ENCODE measurements at places on chromosomes 3 and 15.

DNA sequence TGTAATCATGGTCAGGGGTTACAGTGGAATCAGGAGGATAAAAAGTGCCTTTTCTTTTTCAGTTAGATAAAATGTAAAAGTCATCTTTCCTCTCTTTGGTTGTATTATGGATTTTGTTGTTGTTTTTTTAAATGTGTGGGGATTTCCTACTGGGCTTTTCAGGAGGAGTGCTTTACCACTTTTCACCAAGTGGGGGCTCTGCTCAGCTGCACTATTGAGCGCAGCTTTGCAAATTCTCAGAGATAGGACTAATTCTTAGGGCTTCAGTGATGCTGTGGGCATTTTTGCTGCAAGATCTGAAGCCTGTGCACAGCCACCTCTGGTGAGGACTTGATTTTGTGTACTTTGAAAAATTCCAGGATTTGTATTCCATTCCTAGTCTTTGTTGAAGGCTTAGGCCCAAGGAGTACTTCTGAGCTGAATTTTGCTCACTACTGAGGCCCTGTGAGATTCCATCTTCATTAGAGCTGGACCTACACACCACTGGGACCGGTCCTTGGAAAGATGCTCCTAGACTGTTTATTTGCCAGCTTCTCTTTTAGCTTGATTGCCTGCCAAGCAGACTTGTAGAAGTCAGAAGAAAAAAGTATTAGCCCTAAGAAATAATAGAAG, 7.5 kb downstream of the GNB5 start:
- DNase-seq, result peak; percentile 46

- DNase-seq, result no peak
Measured at GRCh38 chr3:49244581-49245205, 32.3 kb downstream of the C3orf62 start.

- DNase-seq, result no peak
Measured at GRCh38 chr15:88800026-88800425, 3.2 kb upstream of the ACAN start.

DNA sequence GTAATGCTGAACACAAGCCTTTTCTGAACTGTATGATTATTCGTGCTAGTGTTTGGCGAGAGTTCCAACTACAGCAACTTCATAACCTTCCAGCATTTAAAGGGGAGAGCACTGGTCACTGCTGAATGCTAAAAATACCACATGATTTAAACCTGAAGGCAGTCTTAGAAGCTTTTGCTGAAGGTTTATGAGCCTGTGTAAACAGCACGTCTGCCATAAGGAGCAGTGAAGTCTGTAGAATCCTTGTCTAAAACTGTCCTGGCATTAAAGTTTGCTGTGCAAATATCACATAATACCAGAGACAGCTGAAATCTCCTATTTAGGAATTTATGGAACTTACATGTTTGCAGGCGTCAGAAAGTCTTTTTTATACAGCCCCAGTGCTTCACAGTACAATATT, 5.9 kb downstream of the SATB1 start:
- no peak for DNase-seq

GRCh38 chr3:136734382-136735070, 17.7 kb downstream of the STAG1 start:
- peak; percentile 27 for DNase-seq

GRCh38 chr15:67605871-67606270, 63.4 kb downstream of the MAP2K5 start:
- DNase-seq, result no peak

DNA sequence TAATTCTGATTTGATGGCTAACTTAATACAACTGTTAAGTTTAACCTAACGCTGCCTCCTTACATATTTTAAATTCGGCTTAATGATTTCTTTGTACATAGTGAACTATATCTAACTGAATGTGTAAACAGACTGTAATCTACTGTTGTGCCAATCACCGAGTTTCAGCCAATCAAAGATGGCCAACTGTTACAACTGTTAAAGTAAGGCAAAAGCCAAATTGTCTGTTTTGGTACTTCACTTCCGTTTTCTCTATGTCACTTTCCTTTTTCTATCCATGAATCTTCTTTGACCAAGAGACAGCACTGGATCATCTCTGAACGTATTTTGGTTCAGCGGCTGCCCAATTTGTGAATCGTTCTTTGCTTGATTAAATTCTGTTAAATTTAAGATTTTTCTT, 137.0 kb downstream of the LMLN start:
- DNase-seq, result no peak

GRCh38 chr3:101148001-101148400, 154.8 kb upstream of the ABI3BP start:
- no peak for DNase-seq

DNA sequence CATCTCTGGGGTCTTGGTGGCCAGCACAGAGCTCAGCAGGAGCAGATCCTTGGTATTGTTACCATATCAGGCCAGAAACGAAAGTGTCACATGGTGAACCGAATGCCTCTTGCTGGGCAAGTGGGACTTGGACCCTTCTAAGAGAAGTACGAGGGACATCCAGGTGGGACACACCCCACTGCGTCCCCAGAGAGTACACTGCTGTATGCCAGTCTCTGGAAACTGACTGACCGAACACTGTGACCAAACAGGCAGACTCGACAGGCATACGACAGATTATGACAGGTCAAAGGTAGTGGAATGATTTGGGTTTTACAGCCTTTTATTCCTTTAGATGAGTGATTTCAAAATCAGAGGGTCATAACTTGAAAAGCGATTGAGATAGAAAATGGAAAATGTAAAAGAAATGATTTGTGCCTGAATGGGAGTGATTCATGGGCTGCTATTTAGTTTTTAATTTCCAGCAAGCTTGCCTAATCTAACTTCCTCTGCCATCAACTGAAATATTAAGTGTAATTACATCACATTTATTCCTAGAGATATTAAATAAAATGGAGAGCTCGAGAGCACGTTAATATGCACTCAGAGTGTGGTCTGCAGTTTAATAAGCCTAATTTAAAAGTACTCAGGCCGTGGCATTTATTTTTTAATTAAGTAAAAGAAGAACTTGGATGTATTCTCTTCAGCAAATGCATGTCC, 63.4 kb upstream of the CTXND1 start:
- DNase-seq, result no peak

- no peak for DNase-seq
Measured at GRCh38 chr3:58581328-58582091, 4.3 kb upstream of the FAM107A start.

GRCh38 chr3:172158741-172159140, 119.4 kb downstream of the FNDC3B start:
- DNase-seq, result no peak

- peak; percentile 87 for DNase-seq
Measured at GRCh38 chr3:195863121-195864061, 45.0 kb downstream of the TNK2 start.

DNA sequence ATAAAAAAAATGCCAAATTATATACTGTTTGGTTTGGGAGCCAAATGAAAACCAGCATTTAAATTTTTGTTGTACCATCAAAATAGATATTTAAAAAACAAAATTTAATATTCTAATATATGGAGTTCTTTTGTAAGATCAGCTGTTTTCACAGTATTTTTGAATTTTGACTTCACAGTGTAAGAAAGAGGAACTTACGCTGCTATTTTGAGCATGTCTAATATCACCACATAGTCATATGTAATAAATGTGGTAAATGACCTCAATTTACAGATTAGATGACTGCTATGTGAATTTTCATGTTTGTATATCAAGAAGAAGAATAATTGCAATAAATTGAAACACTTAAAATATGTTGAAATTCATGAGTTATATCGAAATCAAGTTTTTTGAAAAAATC, 189.6 kb downstream of the ARRDC4 start:
- no peak for DNase-seq

- no peak for DNase-seq
Measured at GRCh38 chr15:99407716-99408115, 156.4 kb downstream of the LRRC28 start.

DNA sequence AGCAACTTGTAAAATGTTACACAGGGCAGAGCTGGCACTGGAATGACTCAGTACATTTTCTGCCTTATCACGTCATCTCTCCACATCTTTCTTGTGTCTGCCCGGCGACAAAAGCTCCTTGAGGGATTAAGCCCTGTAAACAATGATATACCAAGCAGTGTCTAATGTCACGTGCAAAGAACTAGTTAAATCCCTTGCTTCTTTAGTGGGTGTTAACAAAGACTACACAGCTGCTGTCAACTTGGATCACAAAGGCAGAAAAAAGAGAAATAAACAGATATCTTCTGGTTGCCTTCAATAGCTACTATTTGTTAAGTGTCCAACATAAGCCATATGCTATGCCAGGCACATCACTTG, 48.1 kb upstream of the FRMD4B start:
- no peak for DNase-seq

GRCh38 chr3:11288021-11288491, 15.9 kb downstream of the ATG7 start:
- DNase-seq, result no peak

DNA sequence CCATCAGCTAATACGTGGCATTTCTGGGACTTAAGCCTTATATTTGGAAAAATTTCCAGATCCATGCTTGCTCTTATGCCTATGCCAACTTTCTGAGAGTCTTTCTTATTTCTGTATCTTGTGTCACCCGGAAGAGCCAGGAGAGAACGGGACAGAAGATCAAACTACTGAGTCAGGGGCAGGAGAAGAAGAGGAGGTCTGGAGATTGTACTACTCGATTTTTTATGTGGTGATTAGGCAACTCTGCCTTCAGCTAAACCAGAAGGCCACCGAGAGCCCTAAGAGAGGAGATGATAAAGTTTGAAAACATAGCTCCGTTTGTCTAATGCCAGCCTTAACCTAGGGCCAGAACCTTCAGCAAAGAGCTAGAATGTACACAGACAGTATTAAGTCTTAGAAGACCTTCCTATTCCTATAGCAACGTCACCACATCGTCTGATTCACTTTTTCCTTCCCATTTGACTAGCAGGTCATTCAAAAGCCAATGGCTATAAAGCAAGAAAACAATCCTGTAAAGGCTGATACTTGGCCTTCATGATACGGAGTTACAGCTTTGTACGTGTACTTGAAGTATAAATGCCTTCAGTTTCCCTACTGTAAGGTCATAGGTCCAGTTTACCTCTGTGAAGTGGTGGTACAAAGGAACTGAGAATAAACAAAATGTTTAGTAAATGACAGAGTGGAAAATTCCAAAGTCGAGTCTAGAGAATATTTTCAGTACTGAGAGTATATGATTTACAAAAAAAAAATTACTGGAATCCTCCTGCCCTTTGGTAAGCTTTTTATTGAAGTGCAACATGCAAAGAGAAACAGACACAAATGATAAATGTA, 96.1 kb upstream of the ICE2 start:
- no peak for DNase-seq

DNA sequence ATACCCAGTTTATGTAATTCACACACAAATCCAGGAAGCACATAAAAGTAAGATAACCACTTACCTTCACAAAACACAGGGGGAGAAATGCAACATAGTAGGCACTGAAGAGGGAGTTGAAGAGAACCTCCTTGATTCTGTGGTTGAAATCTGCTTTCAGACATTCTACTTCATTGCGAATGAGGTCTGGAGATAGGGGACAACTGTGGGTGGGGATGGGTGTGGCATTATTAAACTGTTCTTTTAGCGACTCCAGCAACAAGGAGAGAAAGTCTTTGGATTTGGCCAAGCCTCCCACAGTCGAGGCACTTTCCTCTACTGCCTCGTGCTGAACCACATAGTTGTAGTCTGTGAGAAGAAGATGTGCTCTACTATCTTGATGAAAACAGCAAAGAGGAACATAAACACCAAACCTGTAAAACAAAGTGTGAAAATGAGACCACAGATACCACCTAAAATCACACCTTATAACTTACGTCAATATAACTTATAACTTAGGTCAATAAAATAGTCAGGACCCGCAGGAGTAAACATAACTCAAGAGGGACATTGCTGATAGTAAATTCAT, 25.6 kb downstream of the TMEM39A start:
- no peak for DNase-seq

GRCh38 chr15:36691579-36692357, 112.3 kb downstream of the CDIN1 start:
- no peak for DNase-seq

DNA sequence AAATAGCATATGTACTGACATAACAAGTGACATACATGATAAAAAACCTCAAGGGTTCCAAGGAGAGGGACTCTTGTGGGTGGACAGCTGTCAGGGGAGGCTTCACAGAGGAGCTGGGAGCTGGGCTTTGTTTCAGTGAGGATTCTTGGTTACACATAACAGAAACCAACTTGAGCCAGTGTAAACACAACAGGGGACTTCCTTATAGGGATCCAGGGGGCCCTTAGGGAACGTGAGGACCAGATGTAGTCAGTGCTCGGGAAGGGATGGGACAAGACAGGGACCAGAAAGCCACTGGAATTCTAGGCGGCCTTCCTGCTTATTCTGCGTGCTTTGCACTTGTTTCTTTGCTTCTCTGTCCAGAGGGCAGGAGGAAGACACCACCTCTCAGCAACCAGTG, 34.9 kb downstream of the SNAPC5 start:
- DNase-seq, result no peak

- DNase-seq, result no peak
Measured at GRCh38 chr15:71294911-71295602, 179.8 kb downstream of the THSD4 start.

Data from GM13977 (cell line).